ENCODE measurements at places on chromosomes 1 and 21. TPM values are rescaled to one million over a fixed set of nuclear protein-coding genes. Genes with fewer than 3 reads are reported as not detected.

S100A2 gene
- 0.33 TPM for total RNA-seq

PMVK gene
- 5.8 TPM for total RNA-seq

C1orf226 gene
- 1.3 TPM for total RNA-seq

TTC34 gene
- total RNA-seq, result 0.10 TPM

AIM2 gene
- not detected for total RNA-seq

Data from vein endothelial cell (primary cell).